ENCODE measurements at places on chromosomes 6 and 20.

GRCh38 chr6:16292432-16292831 lies 54.0 kb downstream of the GMPR start:
- DNase-seq = no peak

DNA sequence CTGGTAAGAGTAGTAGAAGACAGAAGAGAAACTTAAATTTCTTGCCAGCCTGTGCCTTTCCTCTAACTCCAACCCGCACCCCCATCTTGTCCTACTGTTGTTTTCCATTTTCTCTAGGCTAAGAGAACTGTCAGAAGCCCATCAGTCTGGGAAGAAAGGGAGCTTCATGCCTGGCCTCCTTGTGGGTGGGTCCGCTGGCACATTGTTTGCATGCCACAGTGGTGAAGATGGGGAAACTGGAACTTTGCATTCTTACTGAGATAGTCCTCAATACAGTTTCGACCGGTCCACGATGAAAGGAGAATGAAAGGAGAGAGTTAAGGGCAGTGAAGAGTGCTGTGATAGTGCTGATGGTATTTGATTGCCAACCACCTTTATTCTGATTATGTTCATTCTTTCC lies 103.1 kb downstream of the TCP11 start:
- DNase-seq = no peak

- DNase-seq = no peak
These were observed 85.2 kb downstream of the DTNBP1 start for GRCh38 chr6:15577550-15578171.

GRCh38 chr6:82704045-82704444 lies 340.4 kb downstream of the TPBG start:
- no peak for DNase-seq

- peak; percentile 86 for DNase-seq
These were observed 25.0 kb downstream of the TAF8 start for GRCh38 chr6:42075159-42075838.

DNA sequence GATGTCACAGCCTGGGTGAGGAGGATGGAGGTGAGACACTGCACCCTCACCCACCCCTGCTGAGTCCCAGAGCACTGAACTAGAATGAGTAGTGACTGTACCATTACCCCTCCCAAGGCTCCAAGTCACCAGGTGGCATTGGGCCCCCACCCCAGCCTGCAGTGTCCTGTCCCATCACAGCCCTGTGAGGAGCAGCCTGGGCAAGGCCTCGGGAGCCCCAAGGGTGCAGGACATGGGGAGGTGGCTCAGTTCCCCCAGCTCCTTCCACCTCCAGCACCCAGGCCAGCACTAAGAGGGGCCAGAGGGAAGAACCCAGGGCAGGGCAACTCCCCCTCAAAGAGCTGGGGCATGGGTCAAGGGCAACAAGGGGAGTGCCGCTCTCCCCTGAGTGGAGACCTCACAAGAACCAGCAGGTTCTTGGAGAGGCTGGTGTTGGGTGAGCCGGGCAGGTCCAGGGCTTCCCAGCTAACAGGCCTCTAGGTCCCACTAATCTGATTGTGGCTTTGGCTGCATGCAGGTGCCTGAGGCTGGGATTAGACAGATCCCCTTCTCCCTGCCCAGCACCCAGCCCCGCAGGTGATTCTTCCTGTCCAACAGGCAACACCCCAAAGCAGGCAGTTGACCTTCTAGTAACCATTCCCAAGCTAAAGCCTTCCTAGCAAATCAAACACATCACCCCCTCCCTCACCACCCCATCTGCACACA lies 2.6 kb downstream of the CST4 start:
- DNase-seq = no peak

- DNase-seq = peak; percentile 88
These were observed 477.3 kb downstream of the PREX1 start for GRCh38 chr20:48350313-48350988.

All from H7 (cell line).